ENCODE measurements at places on chromosomes 2 and 18.

DNA sequence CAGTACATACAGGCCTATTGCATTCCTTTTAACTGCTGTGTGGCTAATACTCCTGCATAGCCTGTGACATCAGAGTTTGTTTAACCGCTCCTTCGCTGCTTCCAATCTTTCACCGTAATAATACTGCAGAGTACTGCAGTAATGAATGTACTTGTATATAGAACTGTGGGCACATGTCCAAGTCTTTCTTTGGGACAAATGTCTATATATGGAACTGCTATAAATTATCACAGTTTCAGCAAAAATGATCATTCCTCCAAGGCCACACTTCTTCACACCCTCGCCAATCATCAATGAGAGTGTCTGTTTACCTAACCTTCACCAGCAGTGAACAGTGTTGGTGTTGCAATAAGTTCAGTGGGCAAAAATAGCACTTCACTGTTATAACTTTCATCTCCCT is 230.4 kb downstream of the SP3 start:
- no peak for DNase-seq

DNA sequence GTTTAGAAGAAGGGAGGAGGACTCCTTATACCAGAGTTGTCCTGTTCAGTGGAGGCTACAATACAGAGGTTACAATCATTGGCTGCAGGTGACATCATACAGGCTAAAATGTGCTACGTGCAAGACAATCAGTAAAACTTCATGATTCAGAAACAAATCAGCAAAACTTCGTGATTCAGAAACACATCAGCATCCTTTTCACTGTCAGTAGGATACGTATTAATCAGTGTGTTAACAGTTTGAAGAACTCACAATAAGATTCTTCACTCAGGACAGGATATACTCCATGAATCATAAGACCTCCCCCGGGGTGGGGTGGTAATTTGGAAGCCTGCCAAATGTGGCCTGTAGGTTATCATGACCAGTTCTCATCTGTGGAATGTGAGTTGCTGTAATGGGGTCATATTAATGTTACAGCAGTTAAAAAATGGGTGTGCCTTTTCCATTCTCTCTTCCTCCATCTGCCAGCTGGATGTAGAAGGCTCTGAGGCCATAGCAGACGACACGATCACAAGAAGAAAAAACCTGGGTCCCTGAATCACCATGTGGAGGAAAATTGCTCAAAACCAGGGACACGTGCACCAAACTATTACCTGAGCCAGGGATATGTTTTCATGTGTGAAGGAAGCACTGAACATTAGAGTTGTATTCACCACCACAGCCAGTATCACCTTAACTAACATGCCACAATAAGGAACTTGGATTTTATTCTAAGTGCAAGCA is 134.8 kb upstream of the CREB1 start:
- DNase-seq, result no peak

DNA sequence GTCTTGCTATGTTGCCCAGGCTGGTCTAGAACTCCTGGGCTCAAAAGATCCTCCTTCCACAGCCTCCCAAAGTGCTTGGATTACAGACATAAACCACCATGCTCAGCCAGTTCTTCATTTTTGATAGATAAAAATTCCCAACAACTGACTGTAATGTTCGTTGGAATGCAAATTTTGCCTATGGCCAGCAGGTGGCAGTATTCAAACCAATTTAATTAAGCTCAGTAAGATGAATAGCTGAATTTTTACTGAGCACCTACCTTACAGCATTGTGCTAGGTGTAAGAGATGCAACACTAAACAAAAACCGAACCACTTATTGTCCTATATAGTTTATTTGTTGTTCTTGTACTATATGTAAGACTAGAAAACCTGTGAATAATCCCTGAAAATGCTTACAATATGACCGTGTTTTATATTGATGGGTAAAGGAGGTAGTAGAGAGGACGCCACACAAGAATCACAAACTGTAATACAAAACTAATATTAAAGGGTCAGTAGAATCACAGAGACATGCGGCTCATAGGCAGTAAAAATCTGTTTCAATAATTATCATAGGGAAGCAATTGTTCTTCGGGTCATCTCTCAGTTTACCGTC is 8.2 kb upstream of the TMEM182 start:
- DNase-seq, result peak; percentile 74

DNA sequence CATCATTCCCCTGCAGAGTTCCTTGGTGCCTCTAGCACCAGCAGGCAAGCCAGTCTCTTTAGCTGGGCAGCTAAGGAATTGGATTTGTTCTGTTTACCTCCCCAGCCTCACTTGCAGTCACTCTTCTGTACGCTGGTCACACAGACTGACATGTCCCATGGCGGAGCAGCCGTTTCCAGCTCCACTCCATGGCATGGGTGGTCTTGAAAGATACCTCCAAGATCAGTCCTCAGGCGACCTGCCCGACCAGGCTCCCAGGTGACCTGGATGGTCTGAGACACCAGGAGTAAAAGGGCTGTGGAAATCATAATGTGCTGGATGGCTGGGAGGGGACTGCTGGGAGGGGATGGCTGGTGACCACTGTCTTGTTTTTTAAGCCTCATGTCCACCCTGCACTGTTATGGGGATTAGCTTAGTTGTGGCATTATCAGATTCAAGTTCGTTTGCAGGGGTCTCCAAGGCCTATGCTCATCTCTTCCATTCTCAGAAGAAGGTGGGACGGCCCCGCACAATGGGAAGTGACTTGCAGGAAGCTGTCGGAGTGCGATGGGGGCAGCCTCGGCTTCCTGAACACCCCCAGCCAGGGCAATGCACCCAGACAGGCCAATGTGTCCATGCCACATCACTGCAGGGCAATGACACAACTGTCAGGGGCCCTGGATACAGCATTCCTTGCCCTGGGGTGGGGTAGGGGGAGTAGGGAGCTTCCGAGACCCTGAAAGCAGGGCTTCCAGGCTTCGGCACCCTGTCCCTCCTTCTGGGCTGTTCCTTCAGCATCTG is 156.1 kb upstream of the MYCN start:
- DNase-seq, result no peak

DNA sequence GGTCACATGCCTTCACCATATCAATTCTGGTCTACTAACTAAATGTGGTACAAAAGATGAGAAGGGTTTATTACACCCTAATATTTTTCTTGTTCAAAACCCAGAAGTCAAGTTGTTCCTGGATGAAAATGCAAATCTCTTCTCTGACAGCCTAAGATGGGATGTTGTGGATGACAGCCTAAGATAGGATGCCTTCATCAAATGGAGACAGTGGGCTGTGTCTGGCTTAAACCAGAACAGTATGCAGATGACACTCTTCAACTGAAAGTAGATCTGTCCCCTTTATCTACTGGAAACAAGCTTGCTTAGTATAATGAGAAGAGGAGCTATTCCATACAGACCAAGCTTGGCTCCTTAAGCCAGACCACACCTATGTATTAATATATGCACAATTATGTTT is 17.7 kb downstream of the NXPH2 start:
- no peak for DNase-seq

- no peak for DNase-seq
These were observed 31.4 kb downstream of the COLEC11 start for GRCh38 chr2:3626118-3626811.

DNA sequence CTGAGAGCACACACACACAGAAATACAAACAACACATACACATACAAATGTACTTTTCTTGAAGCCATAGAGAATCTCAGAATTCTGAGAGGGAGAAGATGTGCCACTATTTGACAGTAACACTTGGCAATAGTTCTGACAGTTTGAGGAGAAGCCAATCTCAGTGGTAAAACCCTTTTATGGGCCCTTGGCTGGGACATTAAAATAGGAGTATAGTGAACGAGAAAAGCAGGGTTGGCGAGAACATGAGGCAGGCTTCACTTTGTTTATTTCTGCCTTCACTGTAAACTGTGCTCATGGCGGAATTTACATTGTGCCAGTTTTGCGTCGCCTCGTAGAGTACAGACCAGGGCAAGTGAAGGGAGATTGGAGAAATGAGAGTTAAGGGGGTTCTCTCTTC is 449.4 kb upstream of the POU3F3 start:
- no peak for DNase-seq

- no peak for DNase-seq
These were observed 14.0 kb downstream of the KIF5C start for GRCh38 chr2:148888986-148889385.

GRCh38 chr2:141714496-141714895 is 416.3 kb downstream of the LRP1B start:
- no peak for DNase-seq

Measured in Kasumi-1 (cell line).